ENCODE measurements at places on chromosomes 3 and 15.

DNA sequence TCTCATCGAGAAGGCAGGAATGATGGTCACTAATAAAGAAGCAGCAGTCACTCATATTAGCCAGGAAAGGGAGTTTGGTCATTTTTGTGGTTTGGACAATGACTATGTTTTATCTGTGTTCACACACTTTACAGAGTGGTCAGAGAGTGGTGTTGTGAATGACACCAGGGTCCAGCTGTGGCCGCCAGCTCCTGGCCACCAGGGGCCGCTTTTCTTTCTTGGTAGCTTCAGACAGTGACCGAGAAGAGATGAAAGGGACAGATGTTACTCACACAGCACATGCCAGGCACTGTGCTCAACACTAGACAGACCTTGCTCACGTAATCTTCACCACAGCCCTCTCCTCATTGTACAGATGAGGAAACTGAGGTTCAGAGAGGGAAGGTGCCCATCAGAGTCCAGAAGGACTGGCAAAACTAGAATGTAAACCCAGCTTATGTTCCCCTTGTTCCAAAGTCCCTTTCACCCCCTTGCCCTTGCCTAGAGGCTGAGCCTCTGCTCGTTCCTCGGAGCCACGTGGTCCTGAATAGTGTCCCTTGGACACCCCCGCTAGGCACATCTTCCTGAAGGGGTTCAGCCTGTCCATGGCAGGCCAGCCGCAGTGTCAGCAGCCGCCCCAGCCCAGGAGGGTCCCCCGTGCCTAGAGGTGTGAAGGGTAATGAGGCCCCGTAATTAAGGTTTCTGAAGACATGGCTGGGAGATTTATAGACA is 55.6 kb downstream of the CYP11A1 start:
- no peak for DNase-seq

GRCh38 chr15:51629612-51630011 is 7.0 kb upstream of the DMXL2 start:
- no peak for DNase-seq

- no peak for DNase-seq
Observed at GRCh38 chr3:58555203-58555602, 18.2 kb upstream of the ACOX2 start.

DNA sequence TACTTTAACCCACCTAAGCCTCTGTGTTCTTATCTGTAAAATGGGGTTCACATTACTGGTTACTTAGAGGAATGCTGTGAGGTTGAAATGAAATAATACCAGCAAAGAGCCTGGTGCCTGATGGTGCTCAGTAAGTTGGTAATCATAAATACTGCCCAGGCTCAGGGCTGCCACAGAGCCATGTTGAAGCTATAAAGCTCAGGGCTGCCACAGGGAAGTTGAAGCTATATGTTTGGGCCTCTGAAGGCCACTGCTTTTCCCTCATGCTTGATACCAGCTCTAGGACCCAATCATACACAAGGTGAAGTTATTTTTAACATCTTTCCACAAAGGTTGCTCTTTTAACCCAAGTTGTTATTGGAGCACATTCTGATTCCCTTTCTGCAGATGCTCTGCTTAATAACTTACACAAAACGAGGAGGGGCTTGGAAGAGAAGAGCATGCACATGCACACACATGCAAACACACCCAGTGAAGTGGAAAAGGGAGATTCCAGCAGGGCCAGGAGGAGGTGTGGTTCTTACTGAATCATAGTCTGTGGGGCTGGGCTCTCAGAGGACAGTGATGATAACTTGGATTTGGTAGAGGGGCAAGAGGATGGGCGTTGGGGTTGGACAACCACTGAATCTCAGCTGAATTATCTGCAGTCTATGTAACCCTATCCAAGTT is 17.4 kb downstream of the PARP14 start:
- no peak for DNase-seq

- no peak for DNase-seq
Observed at GRCh38 chr3:152731511-152731910, 103.4 kb upstream of the P2RY1 start.

- DNase-seq, result no peak
Observed at GRCh38 chr15:43449981-43450380, 43.0 kb downstream of the TP53BP1 start.

DNA sequence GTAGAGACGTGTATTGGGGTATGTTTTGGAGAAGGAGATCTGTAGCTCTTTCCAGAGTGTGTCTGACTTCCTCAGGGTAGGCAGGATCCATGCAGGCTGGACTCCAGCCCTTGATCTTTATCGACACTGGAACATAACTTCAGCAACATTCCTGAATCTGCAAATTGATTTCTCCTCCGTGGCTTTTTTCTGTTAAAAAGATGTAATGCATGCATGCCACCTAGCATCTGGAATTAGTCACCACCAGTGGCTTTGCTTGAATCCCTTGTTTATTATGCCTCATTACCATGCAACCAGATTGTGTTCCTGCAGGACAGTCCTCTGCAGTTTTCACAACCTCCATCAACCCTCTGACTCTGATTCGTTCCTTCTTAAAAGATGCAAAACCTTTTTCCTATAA is 86.1 kb downstream of the CCNL1 start:
- DNase-seq, result no peak

- DNase-seq, result no peak
Observed at GRCh38 chr3:88112289-88112688, 37.5 kb upstream of the C3orf38 start.

- DNase-seq, result no peak
Observed at GRCh38 chr3:176633511-176633910, 563.8 kb downstream of the TBL1XR1 start.

GRCh38 chr3:148197061-148197460 is 500.6 kb upstream of the AGTR1 start:
- no peak for DNase-seq

DNA sequence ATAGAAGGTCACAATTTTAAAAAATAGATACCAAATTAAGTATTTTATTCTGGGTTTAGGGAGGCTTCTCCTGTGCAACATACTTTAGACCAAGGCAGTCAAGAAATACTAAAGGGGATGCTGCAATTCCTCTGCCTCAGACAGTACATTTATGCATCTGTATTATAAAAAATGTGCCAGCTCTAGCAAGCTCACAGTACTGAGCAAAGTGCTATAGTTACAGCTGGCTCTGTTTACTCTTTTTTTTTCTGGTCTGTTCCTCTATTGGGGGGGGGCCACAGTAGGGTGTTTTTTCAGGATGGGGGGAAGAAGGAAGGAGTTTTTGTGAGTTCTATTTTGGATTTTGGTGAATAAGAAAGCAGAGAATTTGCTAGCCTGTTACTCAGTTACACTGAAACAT is 185.0 kb downstream of the TIGIT start:
- DNase-seq, result no peak

DNA sequence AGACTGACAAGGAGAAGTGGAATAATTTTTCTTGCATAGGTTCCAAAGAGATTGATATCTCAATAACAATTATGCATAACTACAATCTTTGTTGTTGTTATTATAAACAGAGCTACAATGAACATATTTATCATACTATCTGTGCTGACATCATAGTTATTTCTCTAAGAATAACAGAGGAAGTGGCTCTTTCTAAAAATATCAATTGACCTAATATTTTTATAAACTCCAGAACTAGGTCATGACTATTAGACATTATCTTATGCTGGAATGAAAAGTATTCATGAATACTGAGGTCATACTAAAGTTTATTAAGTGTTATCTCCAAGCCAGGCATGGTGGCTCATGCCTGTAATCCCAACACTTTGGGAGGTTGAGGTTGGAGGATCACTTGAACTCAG is 114.1 kb downstream of the DCLK3 start:
- no peak for DNase-seq

DNA sequence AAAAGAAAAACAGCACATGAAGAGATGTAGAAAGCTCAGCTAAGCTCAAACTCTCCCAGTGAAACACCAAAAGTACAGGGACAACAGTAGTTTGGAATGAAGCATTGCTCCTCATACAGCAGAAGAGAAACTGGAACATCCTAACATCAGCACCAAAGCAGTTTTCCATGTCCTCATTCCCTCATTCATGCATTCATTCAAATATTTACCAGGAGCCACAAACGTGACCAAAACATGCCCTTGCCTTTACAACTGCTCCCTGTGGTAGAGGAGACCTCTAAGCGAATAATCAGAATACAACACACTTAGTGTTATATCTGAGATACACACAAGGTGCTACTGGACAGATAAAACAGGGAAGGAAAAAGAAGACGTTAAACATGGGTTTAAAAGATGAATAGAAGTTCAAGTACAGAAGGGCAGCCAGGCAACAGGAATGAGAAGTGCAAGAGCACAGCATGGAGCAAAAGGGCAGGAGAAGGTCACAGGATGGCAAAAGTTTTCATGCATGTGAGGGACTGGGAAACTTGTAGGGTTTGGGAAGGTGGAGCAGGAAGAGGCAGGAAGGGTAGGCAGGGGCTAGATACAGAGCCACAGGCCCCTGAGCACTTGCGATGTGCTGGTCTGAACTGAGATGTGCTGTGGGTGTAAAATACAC is 58.5 kb upstream of the LMCD1 start:
- no peak for DNase-seq

GRCh38 chr15:67920524-67921240 is 80.8 kb upstream of the RNU6-1 start:
- DNase-seq, result no peak

DNA sequence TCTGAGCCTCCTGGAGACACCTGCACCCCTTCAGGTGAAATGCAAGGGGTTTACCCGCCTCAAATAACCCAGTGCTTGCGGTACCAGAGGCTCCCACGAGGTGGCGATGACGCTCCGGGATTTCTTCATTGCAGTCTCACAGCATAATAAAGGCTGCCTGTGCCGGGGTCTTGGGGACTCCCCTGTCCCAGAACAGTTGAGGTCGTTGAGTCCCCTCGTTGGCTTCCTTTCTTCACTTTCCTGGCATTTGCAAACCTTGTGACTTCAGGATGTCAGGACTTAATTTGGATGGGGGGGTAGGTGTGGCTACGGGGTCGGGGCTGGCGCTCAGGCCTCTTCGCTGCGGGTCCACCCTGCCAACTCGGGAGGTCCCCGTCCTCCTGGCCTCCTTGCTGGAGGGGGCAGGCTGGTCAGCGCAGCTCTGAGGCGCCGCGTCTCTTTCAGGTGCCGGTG is 1.3 kb downstream of the GNAT1 start:
- DNase-seq, result peak; percentile 90

GRCh38 chr15:58511599-58511987 is 79.8 kb downstream of the LIPC start:
- DNase-seq, result no peak

DNA sequence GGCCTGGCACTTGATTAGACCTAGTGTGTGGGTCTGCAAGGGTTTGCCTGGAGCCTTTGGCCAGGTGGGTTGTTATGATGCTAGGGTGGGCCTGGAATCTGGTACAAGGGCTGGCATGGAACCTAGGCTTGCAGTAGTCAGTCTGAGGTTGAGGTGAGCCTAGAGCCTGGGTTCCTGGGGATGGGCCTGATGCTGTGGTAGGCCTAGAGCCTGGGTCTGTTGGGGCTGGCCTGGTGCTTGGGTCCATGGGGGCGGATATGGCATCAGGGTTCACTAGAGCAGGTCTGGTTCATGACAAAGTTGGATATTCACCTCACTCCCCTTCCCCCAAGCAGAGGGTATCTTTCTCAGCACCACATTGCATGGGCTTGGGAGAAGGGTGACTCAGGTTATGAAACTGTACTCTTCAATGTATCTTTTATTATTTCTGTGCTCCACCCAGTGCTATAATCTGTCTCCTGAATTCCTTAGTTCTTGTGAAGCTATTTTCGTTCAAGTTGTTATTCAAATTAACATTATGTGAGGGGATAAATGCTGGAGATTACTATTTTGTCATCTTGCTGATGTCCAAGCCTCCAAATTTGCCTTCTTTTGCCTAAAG is 274.4 kb downstream of the NFKBIZ start:
- DNase-seq, result no peak

GRCh38 chr15:71440489-71441110 is 325.3 kb downstream of the THSD4 start:
- DNase-seq, result no peak

DNA sequence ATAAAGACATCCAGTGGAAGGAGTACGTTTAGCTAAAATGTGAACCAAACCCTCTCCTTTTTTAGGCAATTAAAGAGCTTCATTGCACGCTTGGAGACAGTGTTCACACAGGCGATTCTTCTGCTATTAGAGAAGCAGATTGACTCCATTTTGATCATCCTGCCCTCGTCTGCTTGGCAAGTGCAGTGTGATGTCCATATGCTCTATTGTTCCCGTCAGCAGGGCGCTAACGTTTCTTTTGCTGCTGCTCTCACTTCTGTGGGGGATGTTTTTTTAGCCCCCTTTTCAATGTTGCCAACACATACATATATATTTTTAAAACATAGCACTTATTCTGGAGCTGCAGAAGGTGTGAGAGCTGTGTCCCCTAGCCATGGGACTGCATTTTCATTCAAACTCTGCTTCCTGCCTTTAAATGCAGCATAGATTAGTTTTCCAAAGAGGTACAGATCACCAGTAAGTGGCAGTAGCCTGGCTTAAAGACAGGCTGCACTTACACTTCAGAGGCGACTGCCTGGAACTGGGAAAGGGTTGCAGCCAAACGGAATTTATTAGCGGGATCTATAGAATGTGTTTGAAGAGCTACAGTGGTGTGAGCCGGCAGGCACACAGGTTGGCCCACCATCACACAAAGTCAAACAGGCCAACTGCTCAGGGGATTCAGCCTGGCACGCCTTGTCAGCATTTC is 292.6 kb upstream of the DPH6 start:
- DNase-seq, result no peak

GRCh38 chr15:25937796-25938195 is 74.7 kb upstream of the ATP10A start:
- no peak for DNase-seq

All from stimulated activated CD4-positive, alpha-beta T cell treated with anti-CD3 and anti-CD28 coated beads, Interleukin-2, amount 100 ng/mL, for 24 hours (primary cell).